Eye (tissue), 1 donor: ENCODE measurements at places on chromosomes 13 and 19.

DNA sequence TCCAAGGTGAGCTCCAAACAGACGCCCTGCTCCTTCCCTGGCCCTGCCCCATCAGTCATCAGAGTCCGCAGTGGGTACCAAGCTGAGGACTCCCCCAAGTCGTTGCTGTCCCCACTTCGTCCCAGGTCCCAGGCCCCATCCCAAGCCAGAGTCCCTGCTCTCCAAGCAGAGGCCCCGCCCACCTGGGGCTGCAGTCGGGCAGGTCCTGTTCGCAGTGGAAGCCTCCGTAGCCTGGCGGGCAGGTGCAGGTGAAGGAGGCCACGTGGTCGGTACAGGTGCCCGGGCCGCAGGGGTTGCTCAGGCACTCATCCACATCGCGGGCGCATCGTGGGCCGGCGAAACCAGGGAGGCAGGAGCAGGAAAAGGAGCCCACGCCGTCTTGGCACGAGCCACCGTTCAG lies 19.4 kb downstream of the NOTCH3 start:
- no peak for DNase-seq

- DNase-seq = peak; percentile 18
Measured at GRCh38 chr13:50873467-50873866, 30.0 kb upstream of the DLEU7 start.

DNA sequence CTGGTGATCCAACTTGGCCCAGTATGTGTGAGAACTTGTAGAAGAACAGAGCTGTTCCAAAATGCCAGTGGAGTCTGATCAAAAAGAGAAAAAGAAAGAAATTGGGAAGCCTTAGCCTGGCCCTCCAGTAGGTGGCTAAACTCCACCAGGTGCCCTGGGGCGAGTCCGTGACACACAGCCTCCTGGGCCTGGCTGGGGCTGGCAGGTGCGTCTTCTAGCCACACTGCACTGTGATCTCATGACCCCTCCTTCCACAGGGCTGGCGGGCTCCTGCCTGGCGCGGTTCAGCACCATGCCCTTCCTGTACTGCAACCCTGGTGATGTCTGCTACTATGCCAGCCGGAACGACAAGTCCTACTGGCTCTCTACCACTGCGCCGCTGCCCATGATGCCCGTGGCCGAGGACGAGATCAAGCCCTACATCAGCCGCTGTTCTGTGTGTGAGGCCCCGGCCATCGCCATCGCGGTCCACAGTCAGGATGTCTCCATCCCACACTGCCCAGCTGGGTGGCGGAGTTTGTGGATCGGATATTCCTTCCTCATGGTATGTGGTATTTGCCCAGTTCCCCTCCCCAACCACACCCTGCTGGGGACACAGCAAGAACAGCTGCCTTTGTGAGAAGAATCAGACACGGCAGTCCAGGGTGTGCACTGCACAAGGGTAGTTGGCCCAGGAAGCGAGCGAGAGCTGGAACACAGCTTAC lies 53.7 kb downstream of the RAB20 start:
- no peak for DNase-seq

- no peak for DNase-seq
Measured at GRCh38 chr13:93460005-93460404, 233.4 kb downstream of the GPC6 start.

- DNase-seq = no peak
Measured at GRCh38 chr19:21638776-21639175, 128.6 kb downstream of the ZNF100 start.

- no peak for DNase-seq
Measured at GRCh38 chr13:91032104-91032503, 315.4 kb upstream of the MIR17HG start.
